ENCODE measurements at places on chromosomes 11 and 22.
A peak's percentile ranks its signal among the peaks of the same experiment; 100 is the strongest.

- no peak for DNase-seq
Measured at GRCh38 chr11:126231725-126232459, 20.3 kb downstream of the FAM118B start.

DNA sequence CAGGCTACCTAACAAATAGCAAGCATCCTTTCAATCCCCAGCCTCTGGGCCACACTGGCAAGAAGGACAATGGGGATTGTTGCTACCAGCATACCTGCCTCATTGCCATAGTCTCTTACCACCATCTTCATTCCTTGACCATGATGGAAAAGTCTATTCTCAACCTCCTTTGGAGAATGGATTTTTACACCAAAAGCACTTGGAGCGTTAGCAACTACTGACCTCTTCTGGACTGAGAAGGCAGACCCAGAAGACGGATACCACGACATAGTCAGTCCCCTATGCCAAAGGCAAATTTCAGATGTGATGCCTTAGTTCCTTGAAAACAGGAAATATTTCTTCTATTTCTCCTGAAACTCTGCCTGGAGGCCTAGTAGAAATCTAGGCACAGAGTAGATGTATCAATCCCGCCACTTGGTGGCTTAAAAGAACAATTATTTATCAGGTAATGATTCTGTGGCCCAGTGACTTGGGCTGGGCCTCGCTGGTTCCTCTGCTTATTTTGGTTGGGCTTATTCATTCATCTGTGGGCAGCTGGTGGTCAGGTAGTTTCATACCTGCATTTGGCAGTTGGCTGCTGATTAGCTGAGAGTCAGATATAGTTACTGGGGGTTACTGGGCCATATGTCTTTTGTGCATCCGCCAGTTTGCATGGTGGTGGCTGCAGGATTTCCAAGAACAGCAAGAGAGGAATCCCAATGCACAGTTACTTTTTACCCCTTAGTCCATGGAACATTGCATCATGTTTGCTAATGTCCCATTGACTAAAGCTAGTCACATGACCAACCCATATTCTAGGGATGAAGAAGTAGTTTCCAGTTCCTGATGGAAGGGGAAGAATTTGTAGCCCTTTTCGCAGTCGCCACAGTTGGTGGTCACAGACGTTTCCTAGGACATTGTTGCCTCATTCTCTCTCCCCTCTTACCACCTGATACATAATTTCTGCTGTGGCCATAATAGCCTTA lies 75.2 kb downstream of the DHCR7 start:
- peak; percentile 58 for DNase-seq

DNA sequence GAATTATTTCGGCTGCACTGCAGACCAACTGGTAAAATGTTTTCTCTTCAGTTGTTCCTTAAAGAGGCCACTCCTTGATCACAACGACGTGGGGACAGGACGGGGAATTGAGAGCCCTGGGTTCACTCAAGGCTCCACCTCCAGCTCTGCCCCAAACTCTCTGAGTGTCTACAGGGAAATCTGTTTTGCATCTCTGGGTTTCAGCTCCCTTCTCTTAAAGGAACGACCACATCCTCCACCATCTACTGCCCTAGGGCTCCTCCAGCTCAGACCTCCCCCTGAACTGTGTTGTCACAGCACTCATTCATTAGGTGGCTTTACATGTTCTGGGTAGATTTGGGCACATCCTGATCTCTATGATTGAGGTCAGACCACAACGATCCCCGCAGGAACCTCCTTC lies 5.1 kb upstream of the PPFIA1 start:
- DNase-seq = no peak

DNA sequence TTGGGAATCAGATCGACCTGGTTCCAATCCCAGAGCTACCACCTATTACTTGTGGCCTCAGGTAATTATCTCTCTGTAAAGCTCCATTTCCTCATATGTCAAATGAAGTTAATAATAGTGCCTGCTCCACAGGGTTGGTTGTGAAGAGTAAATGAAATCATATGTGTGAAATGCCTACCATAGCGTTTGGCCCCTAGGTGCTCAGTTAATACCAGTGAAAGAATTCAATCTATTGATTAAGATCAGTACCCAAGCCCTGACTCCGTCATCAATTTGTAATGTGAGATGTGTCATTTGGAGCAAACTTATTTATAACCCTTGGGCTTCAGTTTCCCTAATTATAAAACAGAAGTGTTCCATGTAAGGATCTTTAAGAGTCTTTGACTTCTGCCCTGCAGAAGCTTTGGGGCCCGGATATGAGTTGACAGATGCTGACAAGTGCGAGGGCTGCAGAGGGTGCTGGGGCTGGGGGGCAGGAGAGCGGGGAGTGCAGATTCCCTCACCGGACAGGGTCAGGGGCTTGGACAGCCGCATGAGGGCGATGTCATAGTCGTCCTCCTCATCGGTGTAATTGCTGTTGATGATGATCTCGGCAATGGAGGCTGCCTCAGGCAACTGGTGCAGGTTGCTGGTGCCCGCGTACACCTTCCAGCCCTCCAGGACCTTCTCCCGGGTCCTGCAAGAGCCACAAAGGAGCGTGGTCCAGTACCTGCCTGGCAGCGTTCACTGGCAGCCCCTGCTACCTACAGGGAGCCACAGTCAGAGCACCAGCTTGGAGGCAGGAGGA lies 20.9 kb downstream of the TMPRSS13 start:
- DNase-seq = no peak

- peak; percentile 51 for DNase-seq
Measured at GRCh38 chr11:34174412-34175041, 69.1 kb downstream of the NAT10 start.

- no peak for DNase-seq
Measured at GRCh38 chr22:43795320-43795719, 16.8 kb downstream of the EFCAB6 start.

DNA sequence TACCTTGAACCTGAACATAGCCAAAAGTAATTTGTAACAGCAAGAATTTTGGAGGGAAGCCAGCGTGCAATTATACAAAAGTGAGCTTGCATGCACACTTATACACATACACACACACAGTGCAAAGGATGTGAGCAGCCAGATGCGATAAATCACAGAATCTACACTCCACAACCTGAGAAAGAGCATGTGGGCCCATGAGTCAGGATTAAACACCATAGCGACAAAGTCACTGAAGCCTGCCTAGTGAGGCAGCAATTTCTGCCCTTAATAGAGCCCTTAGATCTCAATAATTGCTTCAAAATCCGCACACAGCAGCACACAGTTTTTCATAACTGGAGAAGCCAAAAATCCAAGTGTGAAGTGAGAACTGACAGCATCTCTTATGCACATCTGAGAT lies 42.6 kb upstream of the TEAD1 start:
- DNase-seq = peak; percentile 27

DNA sequence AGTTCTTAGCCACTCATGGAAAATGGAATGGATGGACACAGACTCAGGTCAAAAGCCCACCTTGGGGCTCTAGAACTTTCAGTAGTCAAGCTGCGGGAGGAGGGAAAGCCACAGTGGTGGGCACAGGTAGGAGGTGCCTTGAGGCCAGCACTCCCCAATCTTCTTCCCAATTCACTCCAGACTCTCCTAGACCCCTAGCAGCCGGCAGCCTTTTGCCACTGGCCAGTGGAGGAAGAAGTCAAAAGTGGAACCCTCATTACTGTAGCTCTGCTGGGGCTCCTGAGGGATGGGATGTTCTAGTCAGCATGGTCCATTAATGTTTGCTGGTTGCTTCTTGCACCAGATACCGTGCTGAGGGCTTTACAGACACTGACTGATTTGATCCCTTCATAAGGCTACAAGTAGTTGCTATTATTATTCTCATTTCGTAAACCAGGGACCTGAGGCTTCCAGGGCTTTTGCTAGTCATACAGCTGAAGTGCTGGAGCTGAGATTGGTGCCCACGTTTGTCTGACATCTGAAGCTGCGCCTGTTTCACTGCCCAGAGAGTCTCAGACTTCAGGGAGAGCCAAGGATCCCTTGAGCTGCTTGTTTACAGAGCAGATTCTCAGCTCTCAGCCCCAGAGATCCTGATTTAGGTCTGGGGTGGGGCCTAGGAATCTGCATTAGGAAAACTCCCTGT lies 1.1 kb downstream of the UCP3 start:
- no peak for DNase-seq

DNA sequence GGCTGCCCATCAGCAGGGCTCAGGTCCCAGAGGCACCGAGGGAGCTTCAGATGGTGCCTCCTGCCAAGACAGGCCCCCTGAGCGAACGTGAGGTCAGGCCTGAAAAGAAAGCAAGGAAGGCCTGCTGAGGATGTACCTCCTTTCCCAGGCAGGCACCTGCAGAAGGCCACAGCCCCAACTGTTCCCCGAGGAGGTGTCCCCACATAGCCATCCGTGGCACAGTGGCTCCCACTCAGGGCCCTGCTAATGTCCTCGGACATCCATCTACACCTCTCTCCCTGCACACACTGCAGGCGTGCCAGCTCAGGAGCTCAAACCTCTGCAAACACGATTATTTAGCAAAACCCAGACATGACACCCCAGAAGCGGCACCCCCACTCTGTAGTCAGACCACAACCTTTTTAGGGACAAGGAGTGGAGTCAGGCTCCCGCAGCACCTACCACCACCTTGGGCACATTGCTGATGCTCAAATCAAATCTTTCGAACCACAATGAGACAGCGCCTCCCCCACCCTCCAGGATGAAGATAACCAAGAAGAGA lies 36.9 kb downstream of the SHANK2 start:
- no peak for DNase-seq

DNA sequence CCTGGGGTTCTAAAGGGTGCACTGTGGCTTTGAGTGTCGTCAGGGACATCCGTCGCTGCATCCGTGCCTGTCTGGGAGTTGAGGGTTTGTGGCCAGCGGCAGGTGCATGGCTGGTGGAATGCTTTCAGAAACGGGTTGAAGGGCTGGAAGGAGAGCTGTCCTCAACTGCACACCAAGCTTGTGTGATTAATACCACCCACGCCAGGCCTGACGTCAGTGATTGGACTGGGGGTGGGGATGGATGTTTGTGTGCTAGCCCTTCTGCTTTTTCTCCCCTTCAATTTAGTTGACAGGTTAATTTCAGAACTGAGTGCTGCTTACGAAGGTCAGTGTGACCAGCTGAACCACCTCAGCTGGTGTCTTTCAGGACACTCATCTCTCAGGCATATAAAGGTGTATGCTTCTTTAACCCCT lies 3.2 kb upstream of the GAB2 start:
- peak; percentile 59 for DNase-seq

- DNase-seq = no peak
Measured at GRCh38 chr22:29945435-29945834, 62.5 kb downstream of the MTMR3 start.

DNA sequence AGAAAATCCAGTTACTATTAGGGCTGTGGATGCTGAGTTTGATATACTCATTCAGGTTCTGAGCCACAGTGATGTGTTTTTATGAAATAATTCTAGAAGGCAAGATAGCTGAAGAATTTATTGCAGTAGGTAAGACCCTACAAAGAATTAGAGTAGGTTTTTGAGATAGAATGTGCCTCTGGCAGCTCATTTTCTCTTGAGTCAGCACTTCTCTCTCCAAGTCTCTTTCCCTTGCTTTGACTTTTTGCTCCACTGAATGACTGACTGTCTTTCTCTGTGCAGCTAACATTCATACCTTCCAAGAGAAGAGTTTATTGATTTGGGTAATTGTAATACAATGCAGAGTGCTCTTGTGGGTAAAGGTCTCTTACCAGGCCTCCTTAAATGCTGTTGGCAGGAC lies 48.0 kb upstream of the C11orf87 start:
- no peak for DNase-seq

DNA sequence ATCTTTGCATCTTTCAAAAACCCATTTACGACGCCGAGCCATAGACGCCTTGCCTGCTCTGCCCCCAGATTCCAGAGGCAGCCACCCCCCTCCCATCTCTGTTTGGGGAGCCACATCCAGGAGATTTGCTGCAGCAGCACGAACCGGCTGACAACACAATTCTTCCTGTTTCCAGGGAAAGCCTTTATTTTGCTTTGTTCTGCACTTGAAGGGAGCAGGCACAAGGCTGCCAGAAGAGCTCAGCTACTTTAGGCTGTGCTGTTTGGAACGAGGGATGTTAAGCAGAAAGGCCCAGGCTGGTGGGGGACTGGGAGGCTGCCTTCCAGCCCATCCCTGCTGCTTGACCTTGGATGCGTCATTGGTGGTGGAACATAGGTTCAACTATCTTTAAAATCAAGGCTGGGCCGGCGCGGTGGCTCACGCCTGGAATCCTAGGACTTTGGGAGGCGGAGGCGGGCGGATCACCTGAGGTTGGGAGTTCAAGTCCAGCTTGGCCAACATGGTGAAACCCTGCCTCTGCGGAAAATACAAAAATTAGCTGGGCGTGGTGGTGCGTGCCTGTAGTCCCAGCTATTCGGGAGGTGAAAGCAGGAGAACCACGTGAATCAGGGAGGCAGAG lies 243.9 kb downstream of the MIAT start:
- DNase-seq = no peak

DNA sequence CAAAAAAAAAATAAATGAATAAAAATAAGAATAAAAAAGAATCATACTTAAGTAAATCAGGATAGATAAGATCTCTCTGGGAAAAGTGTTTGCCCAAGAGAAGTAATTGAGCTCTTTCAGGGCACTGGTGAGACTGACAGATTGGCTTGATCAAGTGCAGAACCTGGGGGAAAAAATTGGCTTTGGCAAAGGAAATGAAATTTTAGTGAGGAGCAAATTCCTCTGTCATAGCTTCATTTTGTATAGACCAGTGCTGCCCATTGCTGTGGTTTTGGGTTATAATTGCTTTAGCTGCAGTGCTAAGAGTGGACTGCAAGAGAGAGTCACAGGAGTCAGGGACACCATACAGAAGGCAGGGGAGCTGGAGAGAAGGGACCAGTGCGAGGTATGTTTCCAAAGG lies 35.7 kb downstream of the SFI1 start:
- no peak for DNase-seq

- DNase-seq = peak; percentile 57
Measured at GRCh38 chr22:38171927-38172831, 9.5 kb downstream of the PLA2G6 start.

DNA sequence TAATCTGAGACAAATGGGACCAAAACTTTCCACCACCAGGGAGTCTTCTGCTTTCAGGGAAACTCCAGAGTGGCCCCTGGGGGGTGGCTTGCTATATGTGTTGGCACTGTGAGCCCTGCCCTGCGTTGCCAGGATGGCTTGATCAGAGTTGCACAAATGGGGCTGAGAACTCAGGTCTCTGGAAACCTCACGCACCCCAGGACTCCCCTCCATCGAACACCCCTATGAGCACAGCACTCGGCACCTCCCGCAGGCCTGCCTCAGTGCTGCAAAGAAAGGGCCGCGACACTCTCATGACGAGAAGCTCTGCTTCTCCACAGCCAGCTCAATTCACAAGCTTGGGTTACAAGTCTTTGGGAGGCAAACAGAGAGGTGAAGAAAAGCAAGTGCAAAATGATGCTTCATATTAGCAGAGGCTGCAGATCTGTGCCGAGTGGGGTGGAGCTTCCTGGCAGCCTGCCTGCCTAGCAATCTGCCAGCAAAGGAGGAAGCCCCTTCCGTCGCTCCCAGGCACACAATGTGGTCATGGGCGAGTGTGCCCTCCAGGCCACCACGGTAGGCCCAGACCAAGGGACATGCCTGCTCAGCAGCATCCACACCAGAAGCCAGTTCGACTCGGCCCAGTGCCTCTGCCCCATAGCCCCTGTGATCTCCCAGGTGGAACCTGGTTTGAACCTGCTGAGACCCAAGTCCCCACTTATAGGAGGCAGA lies 55.7 kb downstream of the MYH9 start:
- DNase-seq = peak; percentile 80

GRCh38 chr22:48881326-48881980 lies 946.2 kb downstream of the BRD1 start:
- DNase-seq = no peak
